ENCODE measurements at places on chromosomes 3 and 15.

DNA sequence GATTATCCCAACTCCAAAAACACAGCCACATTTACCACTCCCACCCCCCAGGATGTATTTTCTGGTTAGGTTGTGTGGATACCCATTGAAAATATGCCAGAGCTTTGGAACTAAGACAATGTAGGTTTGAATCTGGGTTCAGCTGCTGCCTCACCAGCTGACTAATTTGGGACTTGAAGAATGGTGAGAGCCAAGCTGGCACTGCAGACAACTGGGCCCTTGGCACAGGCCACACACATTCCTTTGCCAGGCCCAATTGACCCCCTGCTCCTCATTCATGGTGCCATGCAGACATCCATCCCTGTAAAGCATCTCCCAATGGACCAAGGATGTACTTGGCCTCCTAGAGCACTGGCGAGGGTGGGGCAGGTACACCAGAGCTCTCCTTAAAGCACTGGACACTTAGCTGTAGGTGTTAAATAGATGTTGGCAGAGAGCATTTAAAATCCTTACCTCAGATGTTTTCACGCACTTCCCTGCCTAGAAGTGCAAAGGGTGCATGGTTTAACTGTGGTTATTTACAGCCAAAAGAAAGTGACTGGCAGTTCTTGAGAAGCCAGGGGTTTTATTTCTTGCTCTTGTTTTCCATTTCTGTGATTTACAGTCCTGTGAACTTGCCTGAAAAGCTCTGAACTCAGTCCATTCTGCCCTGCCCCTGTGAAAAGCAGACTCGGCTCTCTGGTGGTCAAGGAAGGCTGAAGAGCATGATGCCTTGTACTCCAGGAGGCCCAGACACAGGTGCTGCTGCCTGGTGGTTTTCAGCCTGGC, 138.5 kb downstream of the CLSTN2 start:
- DNase-seq, result no peak

GRCh38 chr3:88003115-88003755, 55.6 kb downstream of the CGGBP1 start:
- DNase-seq, result no peak

GRCh38 chr3:21791356-21791755, 40.3 kb upstream of the ZNF385D start:
- DNase-seq, result no peak

GRCh38 chr3:8366219-8366810, 135.3 kb upstream of the LMCD1 start:
- no peak for DNase-seq

DNA sequence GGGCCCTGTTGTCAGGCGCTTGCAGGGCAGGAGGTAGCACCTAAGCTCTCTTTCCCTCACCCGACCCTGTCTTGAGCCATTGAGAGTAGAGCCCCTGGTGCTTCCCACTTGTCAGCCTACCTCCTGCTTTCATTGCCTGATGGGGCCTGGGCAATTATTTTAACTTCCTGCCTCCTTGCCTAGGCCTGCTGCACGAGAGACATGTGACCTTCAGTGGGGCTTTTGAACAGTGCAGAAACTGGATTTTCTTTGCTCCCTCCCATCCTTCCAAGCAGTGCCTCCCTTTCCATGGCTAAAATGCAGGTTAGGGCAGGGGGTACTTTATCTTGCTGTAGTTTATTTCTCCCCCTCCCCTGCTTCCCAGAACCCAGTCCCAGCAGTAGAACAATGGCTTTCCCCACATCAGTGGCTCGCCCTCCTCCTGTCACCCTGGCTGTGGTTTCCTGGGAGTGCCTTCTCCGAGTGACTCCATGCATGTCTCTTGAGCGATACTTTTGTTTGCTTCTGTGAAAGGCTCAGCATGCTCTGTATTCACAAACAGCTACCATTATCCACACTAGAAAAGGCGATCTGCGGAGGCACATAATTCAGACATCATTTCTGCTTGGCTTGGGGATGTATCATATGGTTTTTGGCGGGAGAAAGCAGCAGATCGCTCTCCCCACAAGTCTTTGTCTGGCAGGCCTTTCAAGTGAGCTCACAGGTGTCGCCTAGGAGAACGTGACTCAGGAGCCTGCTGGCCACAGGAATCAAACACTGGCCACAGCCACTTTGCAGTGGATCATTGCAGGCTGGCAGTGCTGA, 24.1 kb downstream of the PDIA5 start:
- DNase-seq, result no peak

DNA sequence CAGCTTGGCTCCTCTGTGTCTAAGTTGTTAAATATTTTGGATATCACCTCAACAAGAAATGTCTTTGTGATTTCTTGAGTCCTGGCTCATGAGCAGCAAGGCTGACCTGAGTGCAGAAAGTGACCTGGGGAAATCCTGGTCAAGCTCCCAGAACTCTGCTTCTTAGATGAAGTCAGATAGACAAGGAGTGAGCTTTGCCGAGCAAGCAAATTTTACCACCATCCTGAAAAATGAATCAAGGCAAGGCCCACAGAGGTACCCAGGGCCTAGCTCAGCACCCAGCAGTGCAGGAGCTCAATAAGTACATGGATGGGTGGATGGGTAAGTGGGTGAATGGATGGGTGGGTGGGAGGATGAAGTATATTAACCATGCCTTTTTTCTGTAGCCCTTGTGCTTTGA, 291.8 kb downstream of the UACA start:
- no peak for DNase-seq

GRCh38 chr3:105899516-105899915, 30.7 kb upstream of the CBLB start:
- DNase-seq, result no peak

DNA sequence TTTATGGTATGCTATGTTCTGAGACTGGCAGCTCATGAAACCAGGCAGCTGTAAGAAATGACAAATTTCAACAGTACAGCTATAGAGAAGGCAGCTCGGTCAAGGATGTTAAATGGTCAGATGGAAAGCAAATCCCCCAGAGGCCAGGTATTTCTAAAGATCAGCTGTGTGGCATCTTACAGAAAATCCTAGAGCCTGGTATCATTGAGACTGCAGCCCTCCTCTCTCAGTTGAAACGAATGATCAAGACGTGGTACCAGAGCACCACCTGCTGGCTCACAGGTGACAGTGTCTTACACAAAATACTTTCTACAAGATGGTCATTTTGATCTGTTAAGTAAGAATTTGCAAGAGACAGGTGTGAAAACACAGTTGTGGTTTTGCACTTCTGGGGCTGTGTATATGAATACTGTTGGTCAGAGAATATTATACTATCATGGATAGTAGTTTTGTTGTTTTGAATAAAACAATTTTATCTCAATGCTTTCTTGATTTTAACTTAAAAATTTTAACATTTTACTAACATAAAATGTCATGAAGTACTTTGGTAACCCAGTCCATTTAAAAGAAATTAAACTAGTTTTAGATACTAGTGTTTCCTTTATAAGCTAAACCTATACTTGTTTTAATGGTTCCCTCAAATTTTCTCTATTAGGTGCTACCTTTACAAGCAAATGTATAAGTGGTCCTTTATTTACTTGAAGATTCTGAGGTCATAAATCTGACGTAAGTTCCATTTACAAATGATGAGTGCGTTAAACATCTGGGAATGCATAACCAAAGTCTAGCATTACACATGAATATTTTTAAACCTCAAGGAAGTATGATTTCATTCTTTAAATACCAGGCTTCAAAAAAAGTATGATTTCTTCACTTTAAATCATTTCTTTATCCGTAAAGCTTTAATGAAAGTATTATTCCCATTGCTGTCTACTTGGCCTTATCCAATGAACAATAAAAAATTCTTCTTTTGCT, 121.8 kb downstream of the PDZRN3 start:
- no peak for DNase-seq

GRCh38 chr3:52388933-52389332, 56.0 kb downstream of the SEMA3G start:
- DNase-seq, result no peak

- no peak for DNase-seq
Measured at GRCh38 chr3:124837730-124838186, 49.4 kb downstream of the ITGB5 start.

GRCh38 chr15:32857732-32858131, 139.9 kb downstream of the GREM1 start:
- DNase-seq, result no peak

- DNase-seq, result no peak
Measured at GRCh38 chr3:130907966-130908365, 14.1 kb downstream of the ATP2C1 start.

GRCh38 chr3:30696403-30696819, 90.0 kb downstream of the TGFBR2 start:
- no peak for DNase-seq

DNA sequence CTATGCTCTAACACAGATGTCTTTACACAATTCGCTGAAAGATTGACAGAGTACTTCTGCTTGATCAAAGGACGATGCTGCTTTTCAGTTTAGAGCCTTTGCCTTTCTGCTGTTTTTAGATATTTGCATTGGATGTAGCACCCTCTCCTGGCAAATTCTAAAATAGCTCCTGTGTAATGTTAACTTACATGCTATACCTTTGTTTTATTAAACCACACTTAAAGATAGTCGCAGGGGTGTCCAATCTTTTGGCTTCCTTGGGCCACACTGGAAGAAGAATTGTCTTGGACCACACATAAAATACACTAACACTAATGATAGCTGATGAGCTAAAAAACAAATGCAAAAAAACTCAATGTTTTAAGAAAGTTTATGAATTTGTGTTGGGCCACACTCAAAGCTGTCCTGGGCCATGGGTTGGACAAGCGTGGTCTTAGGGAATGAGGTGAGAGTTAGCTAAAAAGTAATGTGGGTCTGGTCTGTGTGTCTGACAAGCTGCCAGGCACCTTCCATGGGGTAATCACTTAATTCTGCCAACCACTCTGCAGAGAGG, 62.9 kb downstream of the ATG7 start:
- DNase-seq, result no peak

DNA sequence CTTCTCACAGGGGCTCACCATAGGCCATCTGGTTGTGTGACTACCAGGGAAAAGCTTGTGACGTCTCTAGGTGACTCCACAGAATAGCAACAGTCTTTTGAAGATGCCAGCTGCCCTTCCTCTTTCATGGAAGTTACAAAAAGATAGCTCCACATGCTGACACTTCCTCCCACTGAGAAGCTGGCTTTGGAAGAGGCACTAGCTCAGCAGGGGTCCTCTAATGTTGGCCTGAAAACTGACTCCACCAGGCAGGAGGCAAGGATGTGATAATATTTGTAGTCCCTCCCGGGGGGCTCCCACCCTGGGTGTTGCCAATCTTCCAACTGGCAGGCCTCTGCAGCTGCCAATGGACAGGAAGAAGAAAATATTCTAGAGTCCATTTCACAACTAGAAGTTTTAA, 343.5 kb downstream of the NEK10 start:
- no peak for DNase-seq

DNA sequence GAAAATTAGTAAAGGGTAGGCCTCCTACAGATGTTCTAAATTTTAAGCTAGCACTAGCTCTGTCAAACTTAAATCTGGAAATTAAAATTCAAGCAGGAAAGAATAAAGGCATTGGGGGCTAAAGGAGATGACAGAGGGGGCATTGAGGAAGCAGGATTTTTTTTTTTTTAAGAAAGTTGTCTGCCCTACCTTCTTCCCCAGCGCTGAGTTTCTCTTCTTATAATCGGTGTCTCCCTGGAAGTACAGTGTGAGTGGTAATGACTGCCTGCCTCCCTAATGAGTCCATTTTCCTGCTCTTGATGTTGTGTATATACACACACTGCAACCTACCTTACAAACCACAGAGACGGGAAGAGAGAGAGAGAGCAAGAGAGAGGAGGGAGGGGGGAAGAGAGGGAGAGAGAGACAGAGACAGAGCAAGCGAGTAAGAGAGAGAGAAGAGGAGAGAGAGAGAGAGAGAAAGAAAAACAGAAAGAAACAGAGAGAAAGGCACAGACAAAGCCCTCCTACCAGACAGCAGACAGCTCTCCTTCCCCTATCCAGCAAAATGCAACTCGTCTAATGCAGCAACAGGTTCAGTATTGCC, 47.0 kb downstream of the ZBTB20 start:
- DNase-seq, result no peak

GRCh38 chr3:29764041-29764440, 483.2 kb downstream of the RBMS3 start:
- DNase-seq, result no peak

DNA sequence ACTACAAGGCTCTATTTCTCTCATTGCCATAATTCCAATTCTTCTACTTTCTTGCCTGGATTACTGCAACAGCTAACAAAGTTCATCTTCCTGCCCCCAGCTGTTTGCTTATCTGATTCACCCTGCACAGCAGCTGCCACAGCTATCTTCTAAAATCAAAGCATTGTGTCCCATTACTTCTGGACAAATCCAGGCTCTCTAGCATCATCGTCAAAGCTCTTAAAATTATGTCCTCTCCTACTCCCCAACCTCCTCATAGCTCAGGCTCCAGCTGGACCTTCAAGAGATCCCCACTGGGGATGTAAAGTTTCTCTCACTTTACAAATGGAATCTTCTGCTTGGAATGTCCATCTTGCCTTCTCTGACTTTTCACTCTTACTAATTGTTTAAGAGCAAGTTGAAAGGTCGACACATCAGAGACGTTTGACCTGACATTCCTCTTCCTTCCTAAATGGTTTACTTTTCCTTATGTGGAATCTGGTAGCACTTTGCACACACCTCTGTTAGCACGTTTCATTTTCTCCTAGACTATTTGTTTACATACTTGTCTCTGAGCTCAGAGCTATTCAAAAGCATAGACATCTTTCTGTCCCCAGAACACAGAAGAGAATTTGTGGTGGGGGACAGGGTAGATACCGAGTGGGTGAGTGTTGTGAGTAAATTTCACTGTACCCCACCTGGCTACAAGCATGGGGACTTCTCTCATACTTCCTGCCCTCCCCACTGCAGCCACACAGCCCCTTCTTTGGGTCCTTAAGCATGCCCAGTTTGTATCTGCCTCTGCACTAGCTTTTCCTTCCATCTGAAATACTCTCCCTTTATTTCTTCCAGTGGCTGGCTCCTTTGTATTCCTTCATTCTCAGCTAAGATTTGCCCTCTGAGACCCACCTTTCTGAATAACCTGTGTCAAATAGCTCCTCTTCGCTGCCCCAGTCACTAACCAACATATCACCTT, 77.9 kb downstream of the SERPINI1 start:
- no peak for DNase-seq

DNA sequence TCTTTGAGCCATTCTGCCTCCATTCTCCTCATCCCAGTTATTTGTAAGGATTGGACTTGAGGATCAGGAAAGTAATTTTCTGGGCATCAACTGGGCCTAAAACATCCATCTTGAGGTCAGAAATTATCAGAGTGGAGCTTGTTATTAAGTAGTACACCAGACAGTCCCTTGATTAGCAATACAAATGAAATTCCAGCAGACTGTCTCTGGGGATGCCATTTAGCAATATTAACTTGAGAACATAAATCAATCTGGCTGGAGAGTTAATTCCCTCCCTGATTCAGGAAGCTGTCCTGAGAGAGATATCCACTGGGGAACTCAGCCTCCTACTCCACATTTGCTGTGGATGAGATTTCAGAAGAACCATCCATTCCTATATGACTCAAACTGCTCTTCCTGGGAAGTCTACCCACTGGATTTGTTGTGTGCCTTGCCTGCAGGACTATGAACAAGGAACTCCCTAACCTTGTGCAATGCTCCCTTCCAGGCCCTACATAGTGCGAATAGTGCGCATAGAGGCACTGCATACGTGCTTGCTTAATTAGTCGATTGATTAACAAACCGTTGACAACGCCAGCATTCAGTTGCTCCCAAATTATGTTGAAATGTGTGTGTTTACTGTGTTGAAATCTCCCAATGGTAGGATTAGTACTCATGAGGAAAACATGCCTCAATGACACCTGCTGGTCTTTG, 36.1 kb upstream of the MTMR14 start:
- DNase-seq, result no peak
